ENCODE measurements at places on chromosomes 3 and 15.

GRCh38 chr15:88664151-88664778, 25.4 kb downstream of the ISG20 start:
- no peak for DNase-seq

DNA sequence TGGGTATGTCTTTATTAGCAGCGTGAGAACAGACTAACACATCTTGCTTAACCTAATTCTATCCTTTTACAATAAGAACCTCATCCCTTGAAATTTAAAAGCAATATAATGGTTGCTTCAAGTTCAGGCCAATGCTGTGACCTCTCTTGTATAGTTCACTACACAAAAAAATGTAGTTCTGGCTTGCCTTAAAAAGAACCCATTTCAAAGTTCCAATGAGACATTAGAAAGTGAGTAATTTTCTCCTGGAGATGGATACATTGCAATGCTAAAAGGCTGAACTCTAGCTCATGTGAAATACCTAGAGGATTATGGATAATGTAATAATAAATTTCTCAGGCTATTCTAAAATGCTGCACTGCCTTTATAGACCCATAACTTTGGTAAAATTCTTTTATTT, 47.8 kb downstream of the ATP13A4 start:
- DNase-seq, result no peak

DNA sequence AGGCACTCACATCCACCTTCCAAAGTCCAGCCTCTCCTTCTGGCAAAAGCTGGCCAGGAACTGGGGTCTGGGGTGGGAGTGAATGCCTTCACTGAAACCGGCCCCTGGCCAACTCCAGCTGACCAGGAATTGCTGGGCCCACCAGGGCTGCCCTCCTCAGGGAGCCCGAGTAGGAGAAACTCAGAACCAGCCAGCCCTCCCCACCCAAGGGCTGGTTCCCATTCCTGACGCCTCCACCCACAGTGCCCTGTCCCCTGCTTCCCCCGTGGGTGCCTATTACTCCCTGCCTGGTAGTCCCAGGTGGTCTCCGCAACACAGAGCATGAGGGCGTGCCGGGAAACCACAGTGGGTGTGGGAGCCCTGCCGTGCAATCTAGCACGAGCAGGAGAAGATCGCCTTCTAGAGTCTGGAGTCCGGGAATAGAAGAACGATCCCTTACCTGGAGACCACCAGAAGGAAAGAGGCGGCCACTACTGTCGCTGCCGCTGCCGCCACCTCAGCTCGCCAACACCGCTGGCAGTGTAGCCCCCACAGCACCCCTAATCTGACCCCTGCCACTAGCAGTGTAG, 178.8 kb downstream of the POTEB3 start:
- no peak for DNase-seq

DNA sequence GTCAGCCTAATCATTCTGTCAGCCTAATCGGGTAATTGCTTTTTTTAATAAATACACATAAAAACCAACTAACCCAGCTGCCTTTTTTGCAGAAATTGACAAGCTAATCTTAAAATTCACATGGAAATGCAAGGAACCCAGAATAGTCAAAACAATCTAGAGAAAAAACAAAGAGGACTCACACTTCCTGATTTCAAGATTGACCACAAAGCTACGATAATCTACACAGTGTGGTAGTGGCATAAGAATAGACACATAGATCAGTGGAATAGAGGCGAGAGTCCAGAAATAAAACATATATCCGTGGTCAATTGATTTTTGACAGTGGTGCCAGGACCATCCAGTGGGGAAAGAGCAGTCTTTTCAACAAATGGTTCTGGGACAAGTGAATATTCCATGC, 2.4 kb upstream of the C3orf20 start:
- no peak for DNase-seq

DNA sequence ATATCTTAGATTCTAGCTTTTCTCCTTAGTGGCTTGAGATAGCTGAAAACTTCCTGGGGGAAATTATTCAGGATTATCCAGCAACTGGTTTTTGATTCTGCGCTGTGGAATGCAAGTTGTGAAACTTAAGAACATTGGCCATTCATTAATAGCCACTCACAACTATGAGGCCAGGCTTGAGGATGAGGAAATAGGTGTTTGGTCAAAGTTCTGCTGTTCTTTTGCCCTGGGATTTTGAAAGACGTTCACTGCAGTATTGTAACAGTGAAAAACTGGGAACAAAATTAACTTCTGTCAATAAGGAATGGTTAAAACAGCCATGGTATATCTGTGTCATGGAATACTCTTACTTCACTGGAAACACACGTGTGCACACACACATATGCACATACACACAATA, 44.1 kb downstream of the CTXND1 start:
- no peak for DNase-seq

GRCh38 chr3:48505146-48505545, 1.2 kb upstream of the SHISA5 start:
- DNase-seq, result no peak

- no peak for DNase-seq
Measured at GRCh38 chr3:38616658-38617057, 32.8 kb downstream of the SCN5A start.

DNA sequence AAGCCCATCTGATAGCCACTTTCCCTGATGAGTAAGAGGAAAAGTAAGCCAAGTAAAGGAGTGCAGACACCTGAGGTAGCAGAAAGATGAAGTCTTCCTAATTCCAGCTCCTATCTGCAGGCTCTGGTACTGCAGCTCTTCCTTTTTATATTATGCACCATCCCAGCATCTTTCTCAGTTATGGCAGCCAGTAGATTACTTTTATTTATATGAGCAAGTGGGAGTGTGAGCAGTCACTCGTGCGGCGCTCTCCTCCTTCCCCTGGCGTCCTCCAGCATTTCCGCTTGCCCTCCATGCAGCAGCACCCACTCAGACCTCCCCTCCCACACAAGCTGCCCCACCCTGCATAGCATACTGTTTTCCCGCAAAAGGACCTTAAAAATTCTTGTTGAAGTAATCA, 465.9 kb upstream of the DPPA4 start:
- DNase-seq, result no peak

GRCh38 chr3:142602619-142603385, 6.6 kb downstream of the PLS1 start:
- DNase-seq, result no peak

DNA sequence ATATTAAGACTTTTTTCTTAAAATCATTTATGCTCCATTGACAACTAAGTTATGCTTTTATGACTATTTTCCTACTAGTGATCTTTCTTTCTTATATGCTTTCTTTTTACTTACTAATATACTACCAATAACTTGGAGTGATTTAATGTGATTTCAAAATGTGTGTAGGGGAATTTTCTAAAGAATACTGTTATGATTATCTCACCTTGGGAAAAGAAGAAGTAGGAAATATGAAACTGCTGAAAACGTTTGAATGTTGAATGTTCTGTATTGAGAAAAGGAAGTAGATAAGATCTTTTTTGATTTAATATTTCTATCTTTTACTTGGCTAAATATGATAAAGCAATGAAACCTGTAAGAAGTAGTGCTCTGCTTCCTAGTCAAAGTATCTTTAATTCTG, 7.8 kb upstream of the CD200R1 start:
- DNase-seq, result no peak

DNA sequence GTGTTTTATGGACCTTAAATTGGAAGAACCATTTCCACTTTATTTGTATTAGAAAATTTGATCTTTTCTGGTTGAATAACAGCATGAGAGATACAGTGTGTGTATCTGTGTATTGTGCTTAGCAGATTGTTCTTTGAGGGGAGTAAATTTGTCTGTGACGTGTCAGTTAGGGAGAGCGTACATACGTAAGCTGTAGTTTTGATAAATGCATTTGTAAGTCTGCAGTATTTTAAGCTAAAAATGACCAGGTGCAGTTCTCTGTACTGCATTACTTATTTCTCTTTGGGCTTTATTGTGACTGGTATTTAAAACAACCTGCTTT, 264.8 kb downstream of the ROBO2 start:
- DNase-seq, result no peak

GRCh38 chr15:62026487-62027262, 33.6 kb downstream of the VPS13C start:
- DNase-seq, result no peak

DNA sequence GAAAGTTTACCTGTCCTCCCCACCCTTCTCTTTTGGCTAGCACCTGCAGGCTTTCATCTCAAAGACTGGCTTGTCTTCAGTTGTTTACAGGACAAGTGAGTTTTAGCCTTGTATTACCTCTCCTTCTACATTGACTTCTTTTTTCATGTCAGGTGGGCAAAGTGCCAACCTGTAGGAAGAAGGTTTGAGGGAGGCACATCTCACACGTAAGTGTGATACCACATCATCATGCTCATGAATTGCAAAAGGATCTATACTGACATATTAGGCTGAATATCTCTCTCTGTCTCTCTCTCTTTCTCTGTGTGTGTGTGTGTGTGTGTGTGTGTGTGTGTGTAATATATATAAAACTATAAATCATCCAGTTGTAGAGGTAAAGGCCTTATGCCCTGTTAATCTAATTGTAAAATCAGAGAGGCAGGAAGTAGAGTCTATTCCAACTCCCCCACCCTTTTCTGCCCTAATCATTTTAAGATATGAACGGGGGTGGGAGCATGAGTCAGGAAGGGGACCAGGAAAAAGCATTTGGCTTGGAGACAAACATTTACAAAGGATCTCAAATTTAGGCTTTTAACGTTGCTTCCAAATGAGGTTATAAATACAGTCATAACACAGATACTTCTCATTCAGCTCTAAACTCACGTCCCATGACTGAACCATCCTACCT, 107.0 kb upstream of the PFN2 start:
- no peak for DNase-seq

- peak; percentile 87 for DNase-seq
Measured at GRCh38 chr3:57974796-57975388, 33.3 kb upstream of the FLNB start.

GRCh38 chr15:98120561-98120960, 160.1 kb downstream of the ARRDC4 start:
- DNase-seq, result no peak

- DNase-seq, result peak; percentile 63
Measured at GRCh38 chr3:31532587-31533168, at the start of gene STT3B. STT3B (plus strand) TSS chr3:31532925; CDS start chr3:31532999, 74 bp downstream.

DNA sequence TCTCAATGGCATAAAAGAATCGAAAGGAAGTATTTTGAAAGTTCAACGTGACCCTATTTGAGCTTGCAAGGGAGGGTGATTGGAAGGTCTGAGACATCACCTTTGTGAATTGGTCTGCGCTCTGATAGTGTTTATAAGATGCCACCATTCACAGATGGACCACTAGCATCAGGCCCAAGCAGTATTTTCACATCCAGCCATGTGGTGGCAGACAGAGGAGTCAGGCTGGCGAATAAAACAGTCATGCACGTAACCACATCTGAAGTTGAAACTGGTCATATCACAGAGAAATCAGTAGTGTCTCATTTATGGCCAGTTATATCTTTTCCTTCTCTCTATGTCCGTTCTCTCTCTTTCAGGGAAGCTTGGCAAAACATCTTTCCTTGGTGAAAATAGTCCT, 170.1 kb upstream of the ONECUT1 start:
- no peak for DNase-seq

DNA sequence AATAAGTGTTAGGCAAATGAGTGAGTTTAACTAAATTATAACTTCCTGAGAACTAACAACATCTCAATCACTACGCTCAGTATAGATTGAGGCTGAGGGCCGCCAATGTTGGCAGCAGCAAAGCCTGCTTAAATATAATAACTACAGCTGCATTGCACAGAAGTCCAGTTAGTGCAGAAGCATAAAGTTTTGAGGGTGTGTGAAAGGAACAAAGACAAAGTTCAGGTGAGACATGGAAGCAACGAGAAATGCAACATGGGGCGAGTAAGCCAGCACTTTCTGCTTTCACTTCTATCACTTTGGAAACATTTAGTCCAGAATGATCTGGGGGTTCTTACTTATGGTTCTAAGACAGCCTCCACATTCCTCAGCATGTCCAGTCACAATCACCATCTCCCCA, 1052.3 kb upstream of the CFAP20DC start:
- DNase-seq, result no peak

- no peak for DNase-seq
Measured at GRCh38 chr15:37616215-37616614, 318.2 kb upstream of the TMCO5A start.

- no peak for DNase-seq
Measured at GRCh38 chr15:98803228-98804056, 155.1 kb downstream of the IGF1R start.

DNA sequence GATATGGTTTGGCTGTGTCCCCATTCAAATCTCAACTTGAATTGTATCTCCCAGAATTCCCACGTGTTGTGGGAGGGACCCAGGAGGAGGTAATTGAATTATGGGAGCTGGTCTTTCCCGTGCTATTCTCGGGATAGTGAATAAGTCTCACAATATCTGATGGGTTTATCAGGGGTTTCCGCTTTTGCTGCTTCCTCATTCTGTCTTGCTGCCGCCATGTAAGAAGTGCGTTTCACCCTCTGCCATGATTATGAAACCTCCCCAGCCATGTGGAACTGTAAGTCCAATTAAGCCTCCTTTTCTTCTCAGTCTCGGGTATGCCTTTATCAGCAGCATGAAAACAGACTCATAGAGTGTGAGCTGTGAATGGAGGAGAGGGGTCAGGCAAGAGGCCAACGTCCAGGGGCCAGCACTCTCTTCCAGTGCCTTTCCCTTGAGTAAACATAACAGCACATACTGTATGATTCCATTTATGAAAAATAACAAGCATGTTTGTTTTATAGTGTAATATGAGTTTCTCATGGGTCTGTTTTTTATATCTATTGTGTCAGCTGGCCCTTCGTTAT, 16.3 kb upstream of the LCTL start:
- no peak for DNase-seq

DNA sequence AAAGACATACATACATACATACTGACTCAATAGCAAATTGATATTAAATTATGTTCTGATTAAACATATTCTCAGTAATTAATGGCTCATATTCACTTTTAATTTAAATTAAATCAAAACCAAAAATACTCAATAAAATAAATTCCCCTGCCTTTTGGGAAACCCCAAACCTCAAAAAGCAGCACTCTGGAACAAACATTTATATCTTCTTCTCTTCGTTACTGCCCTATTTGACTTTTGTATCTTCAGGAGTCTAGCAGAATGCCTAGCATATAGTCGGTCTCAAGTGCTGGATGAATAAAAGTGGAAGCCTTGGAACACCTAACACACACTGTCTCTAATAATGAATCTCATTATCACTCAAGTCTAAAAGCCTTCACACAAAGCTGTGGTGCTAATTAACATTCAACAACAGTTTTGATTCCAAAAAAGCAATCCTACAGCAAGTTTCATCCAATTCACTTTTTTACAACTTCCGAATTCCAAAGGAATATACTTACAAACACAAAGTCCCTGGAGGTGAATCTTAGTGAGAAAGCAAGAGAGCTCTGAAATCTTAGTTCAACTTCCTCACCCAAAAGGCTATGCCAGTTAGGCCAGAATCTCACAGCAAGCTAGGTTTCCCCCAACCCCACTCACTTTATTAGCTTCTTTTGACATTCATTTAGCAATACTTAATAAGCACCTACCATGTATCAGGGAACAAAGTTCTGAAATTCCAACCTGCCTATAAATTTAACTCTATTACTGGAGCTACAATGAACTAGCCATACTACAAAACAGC, 35.0 kb downstream of the GSK3B start:
- no peak for DNase-seq

- no peak for DNase-seq
Measured at GRCh38 chr3:30324587-30324986, 281.8 kb upstream of the TGFBR2 start.

Measured in AG09319 (cell line).